Mucosa of gallbladder (tissue), 1 donor: ENCODE measurements at places on chromosomes 12 and 14. TPM values are rescaled to one million over a fixed set of nuclear protein-coding genes. Genes with fewer than 3 reads are reported as not detected.
A peak's percentile ranks its signal among the peaks of the same experiment; 100 is the strongest.

DNA sequence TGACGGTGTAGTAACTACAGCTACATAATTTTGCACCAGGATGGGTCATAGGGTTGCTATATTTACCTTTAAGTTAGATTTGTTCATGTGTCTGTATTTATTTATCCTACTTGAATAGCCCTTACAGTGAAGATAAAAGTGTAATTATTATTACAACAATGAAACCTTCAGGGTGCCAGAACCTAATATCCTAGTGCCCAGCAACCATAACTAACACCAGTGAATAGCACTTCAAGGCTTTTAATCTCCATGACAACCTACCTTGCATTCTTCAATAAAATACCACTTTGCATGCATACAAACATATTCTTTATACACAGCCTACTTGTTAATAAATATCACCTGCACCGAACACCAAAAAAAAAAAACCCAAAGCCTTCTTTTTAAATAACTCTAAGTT lies 58.7 kb upstream of the G2E3 start:
- no peak for DNase-seq

DNA sequence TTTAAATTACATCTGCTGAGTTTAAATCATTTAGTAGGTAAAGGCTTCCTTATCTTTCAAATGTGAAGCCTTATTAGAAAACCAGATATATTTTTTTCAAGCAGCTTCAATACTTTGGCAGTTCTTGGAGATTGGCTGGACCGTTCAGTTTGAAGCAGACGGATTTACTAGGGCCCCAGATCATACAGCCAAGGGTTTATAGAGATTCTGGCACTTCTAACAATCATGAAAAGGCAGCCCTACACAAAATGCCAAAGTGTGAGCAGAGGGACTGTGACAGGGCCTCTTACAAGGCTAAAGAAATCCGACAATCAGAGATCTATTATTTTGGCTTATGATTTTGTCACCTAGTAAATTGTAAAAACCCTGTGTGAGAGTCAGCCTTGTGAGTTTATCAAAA lies 162.8 kb upstream of the SLC38A2 start:
- DNase-seq, result no peak

- DNase-seq, result no peak
These were observed 134.6 kb downstream of the RBM19 start for GRCh38 chr12:113831476-113831875.

Gene BMP4
- total RNA-seq, result 44.2 TPM

- DNase-seq, result no peak
These were observed 412.8 kb upstream of the MGAT4C start for GRCh38 chr12:86669010-86669409.

Gene CHURC1
- total RNA-seq, result 58.7 TPM

DNA sequence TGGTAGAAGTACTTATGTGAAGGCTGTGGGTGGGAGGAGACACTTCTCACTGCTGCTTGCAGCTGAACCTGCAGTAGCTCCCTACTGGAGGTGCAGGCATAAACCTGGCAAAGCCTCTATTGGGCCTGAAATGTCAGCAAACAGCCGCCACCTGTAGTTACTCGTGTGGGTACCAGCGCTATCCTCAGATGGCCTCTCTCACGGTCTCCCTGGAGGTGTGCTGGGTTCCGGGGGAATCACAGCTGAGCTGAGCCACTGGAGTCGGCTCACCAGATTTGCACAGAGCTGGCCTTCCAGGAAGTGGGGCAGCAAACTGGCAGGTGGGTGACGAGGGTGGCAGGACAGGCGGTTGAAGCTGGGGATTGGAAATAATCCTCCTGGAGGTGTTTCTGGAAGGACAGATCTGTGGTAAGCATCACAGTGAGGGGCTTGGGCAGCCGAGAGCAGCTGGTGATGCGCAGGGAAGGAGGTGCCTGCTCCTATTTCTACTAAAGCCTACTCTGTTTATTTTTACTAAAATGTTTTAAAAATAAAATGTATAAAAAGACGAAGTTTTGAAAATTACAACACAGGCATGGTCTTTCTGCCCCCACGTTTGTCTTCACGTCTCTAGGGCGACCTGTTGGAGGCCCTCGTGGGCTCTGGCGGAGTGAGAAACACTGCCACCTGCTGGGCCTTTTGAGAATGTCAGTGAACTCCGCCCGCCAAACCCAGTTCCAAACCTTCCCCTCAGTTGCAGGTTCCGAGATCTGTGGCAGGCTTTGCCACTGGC lies 67.8 kb upstream of the PLEKHG3 start:
- DNase-seq, result peak; percentile 69

Gene KRT74
- total RNA-seq, result not detected

Gene TAS2R42
- not detected for total RNA-seq

GRCh38 chr12:14156606-14157005 lies 175.2 kb upstream of the GRIN2B start:
- no peak for DNase-seq

DNA sequence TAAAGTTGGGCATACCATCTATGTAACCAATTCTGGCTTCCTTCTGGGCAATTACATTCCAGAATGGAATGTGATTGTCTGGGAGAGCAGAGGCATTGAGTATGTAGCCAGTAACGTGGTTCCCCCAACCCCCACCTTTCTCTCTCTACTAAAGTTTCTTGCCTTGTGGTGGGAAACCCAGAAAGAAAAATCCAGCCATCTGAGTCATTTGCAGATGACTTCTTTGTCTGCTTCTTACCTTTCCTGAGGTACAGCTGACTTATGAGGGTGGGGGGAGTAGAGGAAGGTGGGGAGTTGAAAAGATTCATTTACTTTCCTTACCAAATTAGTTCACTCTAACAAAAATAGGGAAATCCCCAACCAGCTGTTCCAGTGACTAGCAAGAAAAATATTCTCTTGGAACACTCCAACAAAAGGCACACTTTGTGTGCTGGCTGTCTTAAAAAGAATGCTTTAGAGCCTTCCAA lies 112.1 kb upstream of the FRMD6 start:
- DNase-seq, result no peak

Gene RHOJ
- 10.4 TPM for total RNA-seq

Gene GPRC5D
- not detected for total RNA-seq

DNA sequence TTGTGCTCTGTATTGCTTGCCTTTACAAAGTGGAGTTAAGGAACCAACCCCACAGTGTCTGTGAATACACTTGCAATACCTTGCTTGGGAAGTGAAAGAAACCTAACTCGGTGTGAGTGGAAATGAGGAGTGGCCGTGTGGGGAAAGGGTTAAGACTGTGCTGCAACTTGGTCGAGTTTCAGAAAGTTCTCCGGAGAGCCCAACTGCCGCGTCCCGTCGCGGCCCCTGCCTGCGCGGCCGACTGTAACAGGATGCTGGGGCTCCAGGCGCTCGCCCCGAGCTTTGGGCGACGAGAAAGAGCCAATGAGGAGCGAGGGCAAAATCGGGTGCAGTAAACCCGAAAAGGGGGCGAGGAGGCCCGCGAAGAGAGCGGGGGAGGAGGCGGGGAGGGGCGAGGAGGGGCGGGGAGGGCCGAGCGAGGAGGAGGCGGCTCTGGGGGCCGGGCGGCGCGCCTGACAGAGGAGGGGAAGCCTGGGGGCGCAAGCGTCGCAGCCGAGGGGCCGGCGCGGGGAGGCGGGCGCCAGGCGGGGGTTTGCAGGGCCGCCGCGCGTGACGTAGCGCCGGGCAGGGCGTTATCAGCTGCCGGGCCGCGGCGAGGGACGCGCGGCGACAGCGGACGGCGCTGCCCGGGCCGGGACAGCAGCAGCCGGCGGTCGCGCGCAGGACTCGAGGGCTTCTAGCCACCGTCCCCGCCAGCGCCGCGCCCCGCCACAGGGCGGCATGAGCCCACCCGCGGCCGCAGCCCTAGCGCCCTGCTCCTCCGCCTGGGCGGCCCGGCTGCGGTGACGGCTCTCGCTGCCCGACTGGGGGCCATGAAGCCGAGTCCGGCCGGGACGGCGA lies at the start of gene DACT1:
Gene DACT1 (plus strand): TSS at position 572 of the 840 bp plus-strand sequence. CDS start 241 bp downstream, at position 813.
- DNase-seq, result peak; percentile 61

Gene GNS
- 126 TPM for total RNA-seq

Gene FAM186B
- total RNA-seq, result 0.32 TPM

DNA sequence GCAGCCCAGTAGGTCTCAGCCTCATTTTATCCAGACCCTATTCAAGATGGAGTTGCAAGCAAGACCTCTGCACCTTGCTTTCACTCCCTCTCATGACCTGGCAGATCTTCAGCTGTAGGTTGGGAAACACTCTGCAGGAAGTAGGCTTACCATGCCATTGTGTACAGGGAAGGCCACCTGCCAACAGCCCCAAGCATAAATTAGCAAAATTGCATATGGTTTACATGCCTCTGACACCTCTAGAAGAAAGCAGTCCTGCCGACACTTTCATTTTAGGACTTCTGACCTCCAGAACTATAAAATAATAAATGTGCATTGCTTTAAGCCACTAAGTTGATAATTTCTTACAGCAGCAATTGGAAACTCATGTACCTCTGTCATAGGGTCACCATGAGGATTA lies 96.9 kb downstream of the SLC15A4 start:
- no peak for DNase-seq

DNA sequence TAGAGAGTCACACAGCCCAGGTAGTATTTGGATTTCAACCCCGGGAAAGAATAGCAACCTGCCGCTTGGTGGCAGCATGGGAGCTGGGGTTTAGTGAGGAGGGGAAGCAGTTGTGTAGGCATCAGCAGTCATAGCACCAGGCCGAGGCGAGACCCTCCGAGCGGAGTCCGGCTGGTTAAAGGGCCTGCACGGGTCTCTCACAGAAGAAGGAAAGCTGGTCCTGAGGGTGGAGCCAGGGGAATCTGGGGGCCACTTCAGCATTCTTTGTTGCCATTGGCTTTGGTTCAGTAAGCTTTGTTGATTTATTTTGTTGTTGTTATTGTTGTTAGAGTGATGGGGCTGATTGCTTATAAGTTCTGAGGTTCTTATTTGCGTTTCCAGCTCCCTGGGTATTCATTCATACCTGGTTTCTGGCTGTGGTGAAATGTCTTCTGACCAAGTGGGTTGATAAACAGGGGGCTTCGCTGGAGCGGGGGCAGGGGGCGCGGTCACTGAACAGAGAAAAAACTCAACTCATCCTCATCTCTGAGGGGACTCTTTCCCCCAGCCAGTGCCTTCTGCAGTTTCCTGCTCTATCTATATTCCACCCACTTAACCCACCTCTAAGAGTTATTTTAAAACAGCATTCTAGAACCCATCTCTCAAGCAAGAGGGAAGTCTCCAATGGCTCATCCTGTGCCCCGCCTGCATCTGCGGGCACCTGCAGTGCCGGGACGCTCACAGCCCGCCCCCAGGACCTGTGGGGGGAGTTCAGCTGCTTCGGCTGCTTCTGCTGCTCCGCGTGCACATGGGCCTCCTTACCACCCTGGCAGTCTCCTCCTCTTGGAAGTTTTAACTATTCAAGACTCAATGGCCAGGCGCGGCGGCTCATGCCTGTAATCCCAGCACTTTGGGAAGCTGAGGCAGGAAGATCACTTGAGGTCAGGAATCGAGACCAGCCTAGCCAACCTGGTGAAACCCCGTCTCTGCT lies 11.6 kb downstream of the CKB start:
- no peak for DNase-seq

- DNase-seq, result no peak
These were observed 2.7 kb upstream of the INHBE start for GRCh38 chr12:57452181-57452936.

Gene ZDHHC22
- 0.09 TPM for total RNA-seq

Gene DPF3
- 4.5 TPM for total RNA-seq

Gene MAP1LC3B2
- 0.46 TPM for total RNA-seq

- DNase-seq, result no peak
These were observed 4.7 kb upstream of the MDM1 start for GRCh38 chr12:68336889-68337303.

- DNase-seq, result no peak
These were observed 64.2 kb downstream of the LLPH start for GRCh38 chr12:66066137-66066928.

DNA sequence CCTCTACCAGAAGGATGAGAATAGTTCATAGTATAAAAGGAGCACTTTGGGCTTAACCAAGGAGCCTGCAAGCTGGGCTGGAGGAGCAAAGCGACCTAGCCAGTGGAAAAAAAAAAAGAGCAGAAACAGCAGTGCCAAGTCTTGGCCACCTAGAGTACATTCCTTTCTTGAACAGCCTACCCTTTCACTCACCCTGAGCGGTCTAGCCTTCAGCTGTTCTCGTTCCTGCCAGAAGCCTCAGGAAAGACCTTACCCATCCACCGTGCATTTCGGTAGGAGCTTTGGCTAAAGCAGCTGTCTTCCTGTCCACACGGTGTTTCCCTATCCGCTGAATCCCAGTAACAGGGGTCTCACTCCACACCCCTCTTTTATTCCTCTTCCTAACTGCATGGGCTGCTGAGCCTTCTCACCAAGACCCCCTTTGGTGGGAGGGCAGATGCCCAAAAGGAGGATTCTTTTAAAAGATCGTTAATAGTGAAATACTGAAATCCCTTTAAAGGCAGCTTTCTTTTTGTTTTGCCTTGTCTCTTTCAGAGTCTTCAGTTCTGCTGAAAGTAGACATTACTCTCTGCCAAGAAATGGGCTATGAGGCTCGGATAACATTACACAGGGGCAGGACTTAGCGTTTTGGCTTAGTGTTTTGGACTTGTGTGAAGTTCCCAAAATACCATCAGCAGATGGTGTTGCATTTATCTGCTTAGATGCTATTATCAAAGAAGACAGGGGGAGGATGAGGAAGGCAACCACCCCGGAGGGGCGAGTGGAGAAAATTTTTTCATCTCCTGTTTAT lies 88.5 kb upstream of the METAP2 start:
- DNase-seq, result peak; percentile 14

DNA sequence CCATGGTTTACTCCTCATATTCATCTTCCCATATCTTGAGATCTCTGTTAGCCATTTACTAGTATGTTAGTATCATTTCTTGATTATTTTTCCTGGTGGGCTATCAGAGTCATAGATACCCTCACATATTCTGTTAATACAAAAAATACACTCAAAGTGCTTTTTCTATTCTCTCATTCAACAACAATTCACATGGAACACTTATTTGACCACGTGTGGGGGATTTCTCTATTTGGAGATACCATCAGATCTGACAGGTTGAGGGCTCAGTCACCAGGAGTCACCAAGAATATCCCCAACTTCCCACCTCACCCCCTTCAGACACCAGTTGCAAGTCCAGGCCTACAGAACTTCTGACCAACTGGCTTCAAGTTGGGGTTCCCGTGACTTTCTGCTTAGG lies 51.9 kb upstream of the A2ML1 start:
- DNase-seq, result no peak

Gene MSI1
- 2.6 TPM for total RNA-seq

- DNase-seq, result peak; percentile 13
These were observed 169.9 kb downstream of the KIF21A start for GRCh38 chr12:39272871-39273655.

GRCh38 chr12:94783862-94784261 lies 133.5 kb upstream of the TMCC3 start:
- DNase-seq, result no peak

GRCh38 chr12:108875280-108875679 lies 4.6 kb upstream of the DAO start:
- no peak for DNase-seq

DNA sequence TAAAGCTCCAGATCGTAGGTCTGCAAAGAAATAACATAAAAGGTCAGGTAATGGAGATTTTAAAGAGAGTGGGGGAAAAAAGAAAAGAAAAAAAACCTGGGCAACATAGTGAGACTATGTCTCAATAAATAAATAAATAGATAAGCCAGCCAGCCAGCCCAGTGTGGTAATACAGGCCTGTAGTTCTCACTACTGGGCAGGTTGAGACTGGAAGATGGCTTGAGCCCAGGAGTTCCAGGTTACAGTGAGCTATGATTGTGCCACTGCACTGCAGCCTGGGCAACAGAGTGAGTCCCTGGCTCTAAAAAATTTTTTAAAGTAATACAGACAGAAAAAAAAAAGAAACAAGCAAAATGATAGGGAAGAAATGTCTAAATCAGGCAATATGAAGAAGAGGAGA lies 43.2 kb upstream of the BBS10 start:
- DNase-seq, result no peak

Gene KRT83
- not detected for total RNA-seq

GRCh38 chr12:47814539-47815170 lies 5.0 kb downstream of the HDAC7 start:
- no peak for DNase-seq

Gene RNF212B
- 0.20 TPM for total RNA-seq
